Nasal cavity respiratory epithelium epithelial cell of viscerocranial mucosa (primary cell): ENCODE measurements at places on chromosomes 2 and 18. TPM values are rescaled to one million over a fixed set of nuclear protein-coding genes. Genes with fewer than 3 reads are reported as not detected.

The G6PC2 gene
- total RNA-seq, result not detected in 2 replicates

The SKOR2 gene
- not detected in 2 replicates for total RNA-seq

The GAL3ST2 gene
- total RNA-seq, result 0.36 TPM in 1 of 2 replicates, not detected in the other

The DRC1 gene
- total RNA-seq, result 0.21 TPM in 1 of 2 replicates, not detected in the other

The COL3A1 gene
- under 0.01 and 11.2 TPM in 2 replicates for total RNA-seq

The GREB1 gene
- 0.28 and 0.34 TPM in 2 replicates for total RNA-seq

The COL6A3 gene
- total RNA-seq, result under 0.01 and 0.43 TPM in 2 replicates

The ATG16L1 gene
- total RNA-seq, result 28.7 and 45.5 TPM in 2 replicates

The MPHOSPH10 gene
- total RNA-seq, result 21.2 and 30.2 TPM in 2 replicates

The PRKAG3 gene
- not detected in 2 replicates for total RNA-seq

The MOCOS gene
- 37.3 and 63.1 TPM in 2 replicates for total RNA-seq

The ATP8B1 gene
- 28.0 and 55.8 TPM in 2 replicates for total RNA-seq

The FSIP2 gene
- total RNA-seq, result under 0.01 and 1.00 TPM in 2 replicates

The MEP1B gene
- under 0.01 TPM in 1 of 2 replicates, not detected in the other for total RNA-seq

The MC2R gene
- not detected in 2 replicates for total RNA-seq

The SMAD7 gene
- 27.0 and 31.5 TPM in 2 replicates for total RNA-seq

The TNFRSF11A gene
- total RNA-seq, result 0.34 and 1.00 TPM in 2 replicates

The DSG1 gene
- 0.07 and 4.4 TPM in 2 replicates for total RNA-seq

The SCYGR4 gene
- not detected in 2 replicates for total RNA-seq
